H9 (cell line): ENCODE measurements at places on chromosomes 12 and 14.

- peaks cover 3% of the 10 kb centered on the region; the same call in 2 of the 3 replicates for H3K36me3 ChIP-seq
- H3K27ac ChIP-seq, result no peak overlapping the region
- H3K4me3 ChIP-seq, result no peak overlapping the region
These were observed 48.3 kb downstream of the TTLL5 start for GRCh38 chr14:75709207-75709812.

DNA sequence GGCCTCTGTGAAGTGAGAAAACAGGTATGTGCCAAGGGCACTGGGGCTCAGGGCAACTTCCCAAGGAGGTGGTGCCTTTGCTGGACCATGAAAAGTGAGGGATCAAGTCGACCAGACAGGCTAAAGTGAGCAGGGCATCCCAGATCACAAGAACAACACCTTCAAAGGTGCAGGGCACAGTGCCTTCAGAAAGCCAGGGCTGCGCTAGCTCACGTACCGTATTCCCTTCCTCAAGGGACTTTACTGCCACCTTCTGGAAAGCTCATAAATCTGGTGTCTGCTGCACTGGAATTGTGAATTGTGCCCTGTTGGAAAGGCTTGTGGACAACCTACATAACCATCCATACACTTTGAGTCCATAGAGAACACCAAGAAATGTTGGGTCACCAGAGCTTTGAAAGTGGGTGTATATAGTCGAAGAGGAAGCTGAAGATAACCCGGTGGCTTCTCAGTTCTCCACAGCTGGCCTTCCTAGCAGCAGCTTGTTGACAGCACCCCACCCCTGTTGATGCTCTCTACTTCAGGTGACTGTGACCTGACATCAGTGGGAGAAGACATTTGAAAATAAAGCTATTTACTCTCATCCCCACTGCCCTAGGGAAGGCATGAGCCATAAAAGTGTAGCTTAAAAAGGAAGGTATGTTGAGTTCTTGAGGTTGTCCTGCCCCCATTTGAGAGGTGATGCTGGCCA, 24.5 kb downstream of the FIGNL2 start:
- H3K27me3 ChIP-seq, result no peaks in the 10 kb centered on the region; the same call in 1 of the 2 replicates
- no peak overlapping the region for H3K4me3 ChIP-seq
- H3K4me1 ChIP-seq, result peaks cover 9% of the 10 kb centered on the region; the same call in 1 of the 2 replicates
- no peak overlapping the region for H3K27ac ChIP-seq
- DNase-seq, result peak; percentile 72

DNA sequence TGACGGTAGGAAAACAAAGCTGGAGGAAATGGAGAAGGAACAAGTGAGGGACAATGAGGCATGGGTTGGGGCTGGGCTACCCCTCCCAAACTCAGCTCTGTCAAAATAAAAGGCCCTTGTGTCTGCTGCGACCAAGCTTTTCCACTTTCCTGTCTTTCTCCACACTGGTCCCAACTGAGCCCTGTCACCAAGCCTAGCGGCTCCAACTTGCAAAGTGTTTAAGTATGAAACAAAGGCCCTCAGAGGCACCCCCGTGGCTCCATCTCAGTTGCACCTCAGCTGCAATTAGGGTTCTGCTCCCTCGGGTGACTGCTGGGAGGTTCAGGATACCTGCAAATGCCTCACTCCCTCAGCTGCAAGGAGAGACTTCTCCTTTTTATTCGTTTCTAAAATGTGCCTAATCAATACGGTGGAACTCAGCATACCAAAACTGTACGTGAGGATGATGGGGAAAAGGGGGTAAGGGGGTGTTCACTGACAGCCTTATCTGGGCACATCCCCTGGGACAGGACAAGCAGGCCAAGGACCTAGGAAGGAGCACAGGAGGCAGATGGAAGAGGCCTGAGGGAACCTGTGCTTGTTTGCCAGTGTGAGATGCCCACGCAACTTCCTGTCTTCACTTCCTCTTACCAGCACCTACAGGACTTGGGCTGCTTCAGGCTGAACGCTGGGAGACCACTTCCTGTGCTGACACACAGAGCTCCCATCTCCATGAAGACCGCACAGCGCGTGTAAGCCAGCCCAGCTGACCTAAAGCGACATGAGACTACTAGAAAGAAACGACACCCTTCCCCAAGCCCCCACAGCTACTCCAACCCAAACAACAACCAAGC, 8.9 kb downstream of the VAMP1 start:
- H3K4me1 ChIP-seq, result no peaks in the 10 kb centered on the region
- H3K27me3 ChIP-seq, result no peaks in the 10 kb centered on the region
- no peak overlapping the region for H3K4me3 ChIP-seq
- H3K36me3 ChIP-seq, result peaks cover 71% of the 10 kb centered on the region
- DNase-seq, result no peak

GRCh38 chr12:58602736-58603135, 317.6 kb downstream of the LRIG3 start:
- no peaks in the 10 kb centered on the region for H3K4me1 ChIP-seq
- no peak overlapping the region for H3K4me3 ChIP-seq
- H3K36me3 ChIP-seq, result no peaks in the 10 kb centered on the region
- DNase-seq, result no peak
- H3K27ac ChIP-seq, result no peak overlapping the region
- H3K27me3 ChIP-seq, result no peaks in the 10 kb centered on the region

- H3K4me3 ChIP-seq, result peak overlapping the region; percentile 67; the same call in 2 of the 3 replicates
- no peaks in the 10 kb centered on the region for H3K27me3 ChIP-seq
- H3K4me1 ChIP-seq, result no peaks in the 10 kb centered on the region
- no peak for DNase-seq
These were observed 916.5 kb downstream of the AACS start for GRCh38 chr12:125981610-125982253.

GRCh38 chr14:54462048-54462447, 20.9 kb upstream of the CNIH1 start:
- H3K27me3 ChIP-seq, result no peaks in the 10 kb centered on the region
- H3K27ac ChIP-seq, result no peak overlapping the region
- H3K4me1 ChIP-seq, result no peaks in the 10 kb centered on the region
- H3K4me3 ChIP-seq, result no peak overlapping the region
- no peak for DNase-seq
- H3K36me3 ChIP-seq, result peaks cover 11% of the 10 kb centered on the region

DNA sequence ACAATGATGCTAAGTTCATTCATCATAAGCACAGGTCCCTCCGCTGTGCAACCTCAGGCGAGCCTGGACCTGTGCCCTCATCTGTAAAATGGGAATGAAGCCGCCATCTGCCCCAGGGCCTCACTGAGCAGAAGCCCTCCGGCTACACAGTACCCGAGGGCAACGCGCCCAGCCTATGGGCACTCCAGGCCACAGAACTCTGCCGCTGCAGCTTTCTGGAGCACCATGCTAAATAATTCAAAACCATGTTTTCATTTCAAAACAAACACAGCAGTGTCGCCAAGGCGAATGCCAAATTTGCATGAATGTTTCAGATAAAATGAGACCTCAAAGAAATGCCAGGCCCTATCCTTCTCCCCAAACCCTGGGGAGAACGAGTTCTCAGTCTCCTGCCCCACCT, 4.0 kb downstream of the NCOR2 start:
- 0 out of 3 replicates have a peak overlapping the region, but pooled peaks have one; percentile 52 for H3K4me3 ChIP-seq
- H3K4me1 ChIP-seq, result peaks cover 12% of the 10 kb centered on the region; the same call in 1 of the 2 replicates
- peaks cover 8% of the 10 kb centered on the region for H3K36me3 ChIP-seq
- no peaks in the 10 kb centered on the region for H3K27me3 ChIP-seq
- no peak overlapping the region for H3K27ac ChIP-seq

DNA sequence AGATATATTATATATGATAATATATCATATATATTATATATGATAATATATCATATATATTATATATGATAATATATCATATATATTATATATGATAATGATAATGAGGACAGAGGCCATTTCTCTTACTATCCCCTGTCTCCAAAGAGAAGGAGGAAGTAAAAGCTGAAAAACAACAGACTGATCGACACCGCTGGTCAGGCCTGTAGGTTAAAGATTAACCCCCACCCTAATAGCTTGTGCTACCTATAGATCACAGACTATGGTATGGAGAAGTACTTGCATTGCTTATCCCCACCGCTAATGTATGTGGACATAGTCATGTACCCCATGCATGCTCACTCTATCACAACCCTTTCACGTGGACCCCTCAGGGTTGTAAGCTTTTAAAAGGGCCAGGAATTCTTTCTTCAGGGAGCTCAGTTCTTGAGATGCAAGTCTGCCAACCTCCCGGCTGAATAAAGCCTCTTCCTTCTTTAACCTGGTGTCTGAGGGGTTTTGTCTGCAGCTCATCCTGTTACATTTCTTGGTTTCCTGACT, 786.1 kb upstream of the TMEM132C start:
- no peak for DNase-seq
- H3K4me1 ChIP-seq, result no peaks in the 10 kb centered on the region
- H3K27ac ChIP-seq, result no peak overlapping the region
- peaks cover 5% of the 10 kb centered on the region; the same call in 1 of the 3 replicates for H3K36me3 ChIP-seq
- no peaks in the 10 kb centered on the region for H3K27me3 ChIP-seq

GRCh38 chr14:28707814-28708213, 58.8 kb upstream of the FOXG1 start:
- H3K36me3 ChIP-seq, result no peaks in the 10 kb centered on the region
- H3K27ac ChIP-seq, result no peak overlapping the region
- no peak for DNase-seq
- H3K27me3 ChIP-seq, result no peaks in the 10 kb centered on the region

DNA sequence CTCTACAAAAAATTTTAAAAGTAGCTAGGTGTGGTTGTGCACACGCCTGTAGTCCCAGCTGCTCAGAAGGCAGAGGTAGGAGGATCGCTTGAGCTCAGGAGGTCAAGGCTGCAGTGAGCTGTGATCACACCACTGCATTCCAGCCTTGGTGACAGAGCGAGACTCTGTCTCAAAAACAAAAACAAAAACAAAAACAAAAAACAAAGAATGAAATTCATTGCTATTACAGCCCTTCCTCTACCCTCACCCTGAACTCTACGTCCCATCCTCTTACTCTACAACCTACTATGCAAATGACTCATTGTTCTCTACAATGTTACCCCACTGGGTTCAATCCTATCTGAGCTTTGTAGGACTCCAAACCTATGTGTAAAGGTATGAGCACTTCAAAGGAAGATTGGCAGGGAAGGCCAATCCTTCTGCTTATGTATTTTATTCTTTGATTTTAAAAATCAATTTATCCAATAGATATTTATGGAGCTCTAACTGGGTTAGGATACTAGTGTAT, 39.3 kb downstream of the NINJ2 start:
- no peak for DNase-seq
- no peaks in the 10 kb centered on the region for H3K36me3 ChIP-seq

DNA sequence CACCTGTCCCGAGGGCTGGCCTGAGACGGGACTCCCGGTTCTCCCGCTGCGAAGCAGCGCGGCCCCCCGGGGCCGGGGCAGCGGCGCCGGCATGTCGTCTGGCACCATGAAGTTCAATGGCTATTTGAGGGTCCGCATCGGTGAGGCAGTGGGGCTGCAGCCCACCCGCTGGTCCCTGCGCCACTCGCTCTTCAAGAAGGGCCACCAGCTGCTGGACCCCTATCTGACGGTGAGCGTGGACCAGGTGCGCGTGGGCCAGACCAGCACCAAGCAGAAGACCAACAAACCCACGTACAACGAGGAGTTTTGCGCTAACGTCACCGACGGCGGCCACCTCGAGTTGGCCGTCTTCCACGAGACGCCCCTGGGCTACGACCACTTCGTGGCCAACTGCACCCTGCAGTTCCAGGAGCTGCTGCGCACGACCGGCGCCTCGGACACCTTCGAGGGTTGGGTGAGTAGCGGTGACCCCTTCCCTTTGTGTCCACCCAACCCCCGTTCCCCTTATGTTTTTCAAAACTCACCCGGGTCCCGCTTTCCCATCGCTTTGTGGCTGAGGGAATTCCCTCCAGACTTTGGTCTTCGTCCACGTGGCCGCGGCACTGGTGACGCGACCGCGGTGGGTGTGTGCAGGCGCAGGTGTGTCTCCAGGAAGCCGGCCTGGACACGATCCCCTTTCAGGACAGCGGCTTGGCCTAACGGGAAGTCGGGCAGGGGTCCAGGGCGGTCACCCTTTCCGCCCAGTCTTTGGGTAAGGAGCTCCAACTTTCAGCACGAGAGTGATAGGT, 826 bp downstream of the PRKCH start:
- H3K27ac ChIP-seq, result no peak overlapping the region
- H3K27me3 ChIP-seq, result peaks cover 12% of the 10 kb centered on the region; the same call in 1 of the 2 replicates
- DNase-seq, result peak; percentile 38

DNA sequence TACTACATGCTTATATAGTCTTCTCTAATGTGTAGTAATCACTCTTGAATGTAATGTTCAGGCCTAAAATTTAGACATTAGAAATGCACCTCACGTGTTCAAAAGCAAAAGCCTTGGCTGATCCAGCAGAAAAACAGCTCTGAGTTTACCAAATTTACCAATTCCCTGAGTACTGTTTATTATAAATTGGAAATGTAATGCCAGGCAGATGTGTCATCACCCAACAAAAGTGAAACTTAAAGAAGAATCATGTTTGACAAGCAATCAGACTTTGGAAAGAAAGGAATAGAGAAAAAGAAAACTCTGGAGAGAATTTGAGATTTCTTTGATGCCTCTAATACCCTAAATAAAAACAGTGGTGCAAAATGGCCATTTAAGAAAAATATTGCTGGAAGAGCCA, 26.5 kb upstream of the STRAP start:
- no peaks in the 10 kb centered on the region for H3K27me3 ChIP-seq
- no peak overlapping the region for H3K4me3 ChIP-seq
- H3K36me3 ChIP-seq, result no peaks in the 10 kb centered on the region
- no peaks in the 10 kb centered on the region; the same call in 1 of the 2 replicates for H3K4me1 ChIP-seq
- no peak for DNase-seq
- no peak overlapping the region for H3K27ac ChIP-seq

GRCh38 chr14:25400607-25401206, 350.8 kb upstream of the STXBP6 start:
- no peaks in the 10 kb centered on the region for H3K36me3 ChIP-seq
- H3K4me1 ChIP-seq, result no peaks in the 10 kb centered on the region; the same call in 1 of the 2 replicates
- H3K4me3 ChIP-seq, result no peak overlapping the region
- H3K27me3 ChIP-seq, result no peaks in the 10 kb centered on the region
- peak; percentile 42 for DNase-seq

GRCh38 chr12:104534162-104534856, 77.6 kb downstream of the CHST11 start:
- H3K36me3 ChIP-seq, result 0 out of 2 replicates have a peak, but pooled peaks cover 4% of the 10 kb centered on the region
- no peaks in the 10 kb centered on the region for H3K27me3 ChIP-seq
- no peak overlapping the region for H3K4me3 ChIP-seq
- no peak overlapping the region for H3K27ac ChIP-seq
- H3K4me1 ChIP-seq, result peaks cover 7% of the 10 kb centered on the region; the same call in 1 of the 2 replicates
- no peak for DNase-seq

- no peaks in the 10 kb centered on the region for H3K27me3 ChIP-seq
- no peak overlapping the region for H3K27ac ChIP-seq
- DNase-seq, result peak; percentile 26
- H3K4me3 ChIP-seq, result no peak overlapping the region
- H3K36me3 ChIP-seq, result no peaks in the 10 kb centered on the region
These were observed 399.9 kb downstream of the FOXG1 start for GRCh38 chr14:29166507-29166906.

GRCh38 chr12:109033239-109034196, 12.7 kb upstream of the SVOP start:
- H3K4me1 ChIP-seq, result no peaks in the 10 kb centered on the region
- H3K27me3 ChIP-seq, result no peaks in the 10 kb centered on the region
